Sigmoid colon (tissue), 7 donors: ENCODE measurements at places on chromosomes 2 and 18. TPM values are rescaled to one million over a fixed set of nuclear protein-coding genes. Genes with fewer than 3 reads are reported as not detected.
A peak's percentile ranks its signal among the peaks of the same experiment; 100 is the strongest.

DNA sequence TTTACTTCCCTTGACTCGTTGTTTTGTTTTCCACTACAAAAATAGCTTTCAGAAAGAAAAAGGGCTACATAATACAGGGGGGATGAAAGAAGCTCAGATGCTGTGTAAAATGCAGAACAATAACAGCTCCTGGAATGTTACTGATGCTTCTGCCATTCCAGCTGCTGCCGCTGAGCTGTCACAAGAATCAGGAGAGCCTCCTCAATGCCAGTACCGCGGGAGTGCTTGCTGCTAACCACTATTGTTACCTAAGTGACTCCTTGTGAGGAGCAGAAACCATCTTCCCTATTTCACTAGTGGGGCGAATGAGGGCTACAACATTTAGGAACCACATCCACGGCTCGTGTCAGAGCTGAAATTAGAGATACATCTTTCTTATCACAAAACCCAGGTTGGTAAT, 384.8 kb downstream of the GALR1 start:
- DNase-seq = no peak

GRCh38 chr18:66566616-66567015, 37.3 kb downstream of the CDH19 start:
- no peak for DNase-seq

- no peak for DNase-seq
Observed at GRCh38 chr2:232438951-232439757, 16.8 kb upstream of the ALPI start.

DNA sequence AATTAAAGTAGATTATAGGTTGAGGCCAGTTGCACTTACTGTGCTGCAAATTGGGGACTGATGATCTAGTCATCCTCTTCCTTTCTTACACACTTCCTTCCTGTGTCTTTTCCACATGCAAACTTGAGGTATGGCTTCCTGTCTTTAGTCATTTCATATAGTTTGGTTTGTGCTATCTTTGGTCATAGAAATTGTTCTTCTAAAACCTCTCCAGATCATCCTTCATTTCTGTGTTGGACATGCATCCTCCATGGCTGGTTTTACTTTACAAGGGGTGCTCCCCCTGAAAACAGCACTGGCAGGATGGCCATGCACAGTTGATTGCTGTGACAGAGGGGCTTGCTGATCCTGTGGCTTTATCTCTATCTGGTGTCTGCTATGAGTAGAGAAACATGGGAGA, 36.5 kb downstream of the MGAT5 start:
- DNase-seq = no peak

- DNase-seq = no peak
Observed at GRCh38 chr2:108591163-108591562, 56.9 kb downstream of the LIMS1 start.

TMEM198 gene
- total RNA-seq = 1.5 TPM

ACKR3 gene
- total RNA-seq = 25.7 TPM

APOB gene
- 3.6 TPM for total RNA-seq

- DNase-seq = no peak
Observed at GRCh38 chr2:138447889-138448570, 53.5 kb upstream of the SPOPL start.

SMPD4 gene
- total RNA-seq = 22.8 TPM

PLEK gene
- 13.2 TPM for total RNA-seq

OSGEPL1 gene
- 10.0 TPM for total RNA-seq

DNA sequence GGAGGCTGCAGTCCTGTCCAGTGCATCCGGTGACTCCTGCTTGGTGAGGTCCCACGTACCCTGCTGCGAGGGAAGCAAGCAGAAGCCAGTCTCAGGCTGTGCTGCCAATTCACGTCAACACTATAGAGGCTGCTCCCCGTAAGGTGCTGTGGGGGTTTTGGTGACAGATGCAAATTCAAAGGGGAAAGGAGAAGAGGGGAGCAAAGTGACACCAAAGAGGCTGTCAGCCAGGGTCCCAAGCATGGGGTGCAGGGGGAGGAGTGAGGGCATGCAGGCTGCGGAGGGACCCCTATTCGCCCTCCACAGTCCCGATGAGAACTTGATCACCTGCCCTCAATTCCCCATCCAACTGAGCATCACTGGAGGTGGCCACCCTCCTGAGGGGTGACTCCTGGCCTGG, 179.4 kb upstream of the HS6ST1 start:
- DNase-seq = no peak

FABP1 gene
- not detected for total RNA-seq

GDF7 gene
- 0.83 TPM for total RNA-seq

- peak; percentile 71 for DNase-seq
Observed at GRCh38 chr2:165634855-165635254, 159.2 kb downstream of the GALNT3 start.

DNA sequence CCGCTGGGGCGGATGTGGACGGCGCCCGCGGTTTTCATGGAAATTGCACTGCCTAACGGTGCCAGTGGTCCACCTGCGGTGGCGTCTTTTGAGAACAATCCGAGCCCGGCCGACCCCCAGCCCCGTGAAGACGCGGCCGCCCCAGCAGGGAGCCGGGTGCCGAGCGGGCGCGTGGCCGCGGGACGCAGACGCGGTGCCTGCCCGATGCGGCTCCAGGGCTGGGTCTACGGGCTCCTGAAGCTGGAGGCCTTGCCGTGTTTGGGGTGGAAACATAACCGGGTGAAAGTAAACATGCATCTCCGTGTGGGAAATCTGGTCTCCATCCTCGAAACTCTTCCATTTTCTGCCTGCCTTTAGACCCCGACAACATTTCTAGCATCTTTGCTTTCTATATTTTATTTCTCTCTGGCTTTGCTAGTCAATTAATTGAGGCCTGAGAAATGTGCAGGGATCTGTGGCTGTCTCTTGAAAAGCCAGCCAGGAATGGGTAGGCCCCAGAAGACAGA, 572 bp downstream of the INPP4A start:
- no peak for DNase-seq

DNA sequence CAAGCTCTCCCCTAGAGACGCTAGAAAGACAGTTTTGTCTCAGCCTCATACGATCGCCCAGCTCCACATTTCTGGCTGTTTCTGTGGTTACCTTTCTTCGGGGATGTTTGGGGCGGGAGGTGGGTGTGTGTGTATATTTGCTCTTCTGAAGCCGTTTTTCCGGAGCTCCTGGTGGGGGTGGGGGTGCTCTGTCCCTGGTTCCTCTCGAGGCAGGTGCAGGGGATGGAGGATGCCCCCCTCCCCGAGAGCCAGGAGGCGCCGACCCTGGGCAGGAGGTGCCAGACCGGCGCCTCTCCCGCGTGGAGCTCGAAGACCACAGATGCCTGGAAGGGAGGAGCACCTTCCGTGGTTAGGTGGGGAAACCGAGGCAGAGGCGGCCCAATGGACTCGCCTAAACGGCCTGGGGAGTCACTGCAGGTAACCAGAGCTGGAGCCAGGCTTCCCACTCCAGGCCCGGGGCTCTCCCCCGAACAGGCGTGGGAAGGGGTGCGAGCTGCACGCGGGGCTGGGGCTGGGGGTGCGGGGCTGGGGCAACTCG, 694 bp upstream of the HPCAL1 start:
- DNase-seq = no peak

DNA sequence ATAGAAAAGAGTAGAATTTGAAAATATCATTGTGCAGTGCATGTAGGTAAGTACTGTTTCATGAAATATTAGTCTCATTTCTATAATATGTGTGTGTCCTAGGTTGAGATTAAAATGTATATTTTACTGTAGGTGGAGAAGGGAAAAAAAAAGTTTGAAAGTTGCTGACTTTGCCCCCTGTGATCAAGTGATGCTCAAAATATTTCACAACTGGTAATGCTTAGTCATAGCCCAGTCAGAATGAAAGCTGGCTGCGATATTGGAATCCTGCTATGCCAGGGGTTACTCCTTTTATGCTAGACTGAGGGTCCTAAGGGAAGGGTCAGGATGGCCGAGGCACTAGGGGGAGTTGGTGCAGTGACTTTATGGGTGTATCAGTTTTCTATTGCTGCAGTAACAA, 19.5 kb upstream of the CFAP36 start:
- DNase-seq = no peak

CHST9 gene
- 0.83 TPM for total RNA-seq

DNA sequence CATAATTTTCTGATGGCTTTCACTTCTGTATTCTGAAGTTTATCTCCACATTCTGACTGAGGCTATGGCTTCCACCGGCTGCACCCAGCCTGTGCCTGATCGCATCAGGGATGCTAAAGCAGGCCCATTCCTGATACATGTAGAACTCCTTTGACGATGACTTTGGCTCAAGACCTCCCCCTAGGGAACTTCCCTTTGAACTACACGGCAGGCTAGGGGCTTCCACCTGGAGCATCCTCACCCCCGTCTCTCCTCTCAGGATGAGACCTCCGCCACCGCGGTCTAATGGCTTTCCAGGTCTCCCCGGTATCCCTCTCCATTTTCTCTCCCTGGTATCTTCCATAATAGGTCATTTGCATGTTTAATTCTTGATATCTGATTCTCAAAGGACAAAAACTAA, 214.9 kb upstream of the CHST9 start:
- DNase-seq = no peak
